ENCODE measurements at places on chromosomes 16 and 17. TPM values are rescaled to one million over a fixed set of nuclear protein-coding genes. Genes with fewer than 3 reads are reported as not detected.

DNA sequence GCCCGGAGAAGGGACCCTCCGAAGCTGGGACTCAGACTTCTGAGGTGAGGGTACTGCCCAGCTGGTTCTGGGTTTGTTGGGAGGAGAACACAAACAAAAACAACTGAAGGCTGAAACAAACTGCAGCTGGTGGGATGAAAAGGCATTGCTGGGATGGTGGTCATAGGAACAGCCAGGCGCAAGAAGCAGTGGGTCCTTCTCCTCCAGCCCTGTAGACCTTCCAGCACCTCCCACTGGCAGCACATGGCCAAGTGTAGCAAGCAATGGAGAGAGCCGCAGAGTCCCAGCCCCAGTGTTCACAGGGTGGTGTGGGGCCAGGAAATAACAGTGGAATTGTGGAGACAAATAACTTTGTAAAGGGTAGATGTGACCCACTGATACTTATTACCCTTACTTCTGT, 48.7 kb upstream of the FOXJ1 start:
- no peak for DNase-seq

DNA sequence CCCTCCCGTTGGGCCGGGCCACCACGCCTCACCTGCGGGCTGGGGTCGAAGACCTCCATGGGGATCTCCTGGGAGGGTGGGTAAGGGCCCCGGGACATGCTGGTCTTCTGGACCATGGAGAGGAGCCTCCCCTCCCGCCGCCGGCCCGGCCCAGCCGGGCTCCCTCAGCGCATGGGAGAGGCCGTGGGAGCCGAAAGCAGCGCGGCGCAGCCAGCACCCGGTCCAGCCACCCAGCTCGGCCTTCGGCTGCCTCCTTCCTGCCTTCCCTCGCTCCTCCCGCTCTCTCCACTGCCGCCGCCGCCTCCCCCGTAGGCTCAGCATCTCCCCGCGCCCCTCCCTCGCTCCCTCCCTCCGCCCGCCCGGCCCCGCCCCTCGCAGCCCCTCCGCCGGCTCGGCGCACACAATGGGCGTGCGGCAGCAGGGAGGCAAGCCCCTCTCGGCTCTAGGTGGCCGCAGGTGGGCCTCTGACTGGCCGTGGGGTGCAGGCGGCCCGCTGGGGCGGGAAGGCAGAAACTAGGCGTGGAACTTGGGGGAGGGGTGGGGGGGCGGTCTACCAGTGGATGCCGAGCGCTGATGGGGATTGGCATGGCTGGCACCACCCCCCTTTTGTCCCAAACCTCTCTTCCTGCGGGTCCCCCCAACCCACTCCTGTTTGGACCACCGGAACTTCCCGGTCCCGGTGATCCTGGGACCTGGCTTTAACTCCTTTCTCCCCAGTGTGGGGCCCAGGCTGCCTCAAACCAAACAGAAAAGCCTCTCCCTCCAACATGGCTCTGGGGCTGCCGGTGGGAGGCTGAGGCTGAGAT, at the start of gene CACNB1:
TSS of gene CACNB1 (minus strand) at position 290 of the 806 bp plus-strand sequence. CDS start at position 116, 174 bp downstream.
- DNase-seq, result peak; percentile 93

DNA sequence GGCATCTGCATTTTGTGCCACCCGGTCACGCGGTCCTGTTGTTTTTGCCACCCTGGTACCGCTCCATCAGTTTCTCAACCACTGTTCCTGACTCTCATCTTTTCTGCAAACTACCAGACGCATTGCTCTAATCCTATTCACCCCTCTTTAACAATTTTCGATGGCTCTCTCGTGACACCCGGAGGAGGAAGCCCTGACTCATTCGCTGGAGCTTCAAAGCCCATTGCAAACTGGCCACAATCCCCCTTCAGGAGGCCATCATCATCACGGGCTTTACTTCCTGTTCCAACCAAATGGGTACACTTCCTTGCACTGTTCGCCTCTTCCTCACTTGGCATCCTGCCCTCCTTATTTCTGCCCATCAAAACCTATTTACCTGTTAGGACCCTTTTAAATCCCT, 155.3 kb downstream of the RGS9 start:
- DNase-seq, result no peak

DNA sequence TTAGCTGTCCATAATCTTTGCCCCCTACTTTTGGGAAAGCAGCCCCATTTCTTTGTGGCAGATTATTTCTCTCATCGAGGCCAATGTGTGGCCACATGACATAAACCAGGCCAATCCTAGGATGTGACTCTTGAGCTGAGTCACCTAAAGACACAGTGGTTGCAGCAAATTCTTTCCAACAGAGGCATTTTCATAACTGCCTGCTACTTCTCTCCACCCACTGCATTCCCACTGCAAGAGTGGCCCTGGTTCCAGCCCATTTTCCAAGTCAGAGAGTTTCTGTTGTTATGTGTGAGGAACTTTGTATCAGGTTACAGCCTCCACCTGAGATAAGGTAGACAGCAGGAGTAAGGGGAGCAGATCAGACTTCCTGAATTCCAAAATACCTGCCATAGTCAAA, 195.2 kb downstream of the RGS9 start:
- DNase-seq, result no peak

DNA sequence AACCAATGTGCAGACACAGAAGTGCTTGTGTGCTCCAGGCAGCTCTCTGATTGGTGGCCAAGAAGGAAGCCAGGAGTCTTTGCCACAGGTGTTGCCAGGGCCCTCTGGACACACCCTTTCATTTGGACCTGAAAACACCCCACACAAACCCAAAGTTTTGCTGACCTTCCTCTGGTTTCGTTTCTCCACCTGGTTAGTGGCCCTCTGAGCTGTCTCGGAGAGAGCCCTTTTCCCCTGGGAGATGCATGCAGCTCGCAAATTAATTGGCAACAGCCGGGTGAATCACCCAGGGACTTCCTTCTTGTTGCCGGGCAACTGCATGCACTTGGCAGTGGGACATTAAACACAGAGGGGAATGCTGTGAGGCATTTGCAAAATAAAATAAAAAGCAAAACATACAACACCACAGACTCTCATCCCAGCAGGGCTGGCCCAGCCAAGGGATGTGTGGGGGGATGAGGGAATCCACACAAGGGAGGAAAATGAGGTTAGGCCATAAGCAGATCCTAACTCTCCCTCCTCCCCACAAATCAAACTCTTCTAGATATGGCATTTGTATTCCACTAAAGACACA, 286.6 kb downstream of the SOX9 start:
- peak; percentile 90 for DNase-seq

- DNase-seq, result no peak
These were observed 41.5 kb downstream of the C16orf82 start for GRCh38 chr16:27108051-27108770.

DNA sequence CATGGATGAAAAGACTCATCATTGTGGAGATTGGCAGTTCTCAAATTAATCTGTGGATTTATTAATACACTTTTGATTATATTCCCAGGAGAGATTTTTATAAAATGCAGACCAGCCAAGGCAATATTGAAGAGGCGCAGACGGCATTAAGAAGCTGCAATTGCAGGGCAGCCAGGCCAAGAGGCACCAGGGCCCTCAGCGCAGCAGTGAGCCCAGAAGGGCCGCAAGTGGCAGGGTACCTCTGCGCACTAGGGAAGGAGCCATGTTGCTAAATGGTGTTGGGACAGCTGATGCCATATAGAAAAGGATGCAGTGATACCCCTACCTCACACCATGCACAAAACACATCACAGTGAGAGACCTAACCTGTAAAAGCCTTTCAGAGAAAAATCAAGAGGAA, 36.6 kb upstream of the CHMP6 start:
- DNase-seq, result no peak

DNA sequence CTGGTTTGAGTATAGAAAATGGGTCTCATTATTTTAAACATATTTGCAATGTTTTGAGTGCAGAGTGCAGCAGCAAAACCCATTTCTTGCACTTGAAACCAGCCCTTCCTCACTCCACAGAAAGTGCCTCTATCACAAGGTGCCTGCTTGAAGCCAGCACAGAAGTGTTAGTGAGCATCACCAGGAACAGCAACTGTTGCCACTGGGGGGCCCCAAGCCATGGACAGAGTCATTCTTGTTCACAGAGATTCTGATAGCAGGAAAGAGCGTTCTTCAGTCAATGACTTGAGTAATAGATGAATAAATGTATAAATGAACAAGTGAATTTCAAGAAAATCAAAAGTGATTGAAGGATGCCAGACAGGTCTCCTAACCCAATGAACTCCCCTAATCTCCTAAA, 45.6 kb downstream of the CHD9NB start:
- DNase-seq, result no peak

DNA sequence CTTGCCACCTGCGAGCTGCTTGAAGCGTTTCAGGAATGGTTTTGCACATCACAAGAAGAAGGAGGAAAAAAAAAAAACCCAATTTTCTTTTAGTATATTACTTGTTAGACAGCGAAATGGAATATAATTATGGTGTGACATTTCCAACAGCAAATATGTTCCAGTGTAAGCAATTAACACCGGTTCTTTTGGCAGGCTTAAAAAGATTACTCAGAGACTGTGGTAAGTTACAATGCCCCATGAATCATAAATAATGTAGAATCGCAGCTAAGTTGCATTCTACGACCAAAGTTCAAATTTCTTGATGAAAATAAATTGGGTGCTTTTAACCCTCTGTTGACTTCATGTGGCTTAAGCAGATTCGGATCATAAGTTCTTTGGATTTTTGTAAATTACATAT, 245.2 kb downstream of the XYLT1 start:
- no peak for DNase-seq

DNA sequence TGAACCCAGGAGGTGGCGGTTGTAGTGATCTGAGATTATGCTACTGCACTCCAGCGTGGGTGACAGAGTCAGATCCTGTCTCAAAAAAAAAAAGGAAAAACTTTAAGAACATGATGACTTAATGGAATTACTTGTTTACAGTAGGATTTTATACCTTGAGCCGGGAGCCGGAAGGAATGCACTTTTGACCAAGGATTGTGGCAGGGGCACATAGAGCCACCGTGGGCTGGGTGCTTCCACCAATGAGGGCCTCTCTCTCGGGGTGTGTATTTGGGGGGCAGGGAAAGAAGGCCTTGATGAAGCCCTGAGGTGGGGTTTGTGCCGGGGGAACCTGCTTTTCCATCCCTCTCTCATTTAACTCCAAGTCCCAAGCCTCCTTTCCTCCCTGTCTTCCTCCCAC, 6.7 kb upstream of the NAGPA start:
- no peak for DNase-seq

DNA sequence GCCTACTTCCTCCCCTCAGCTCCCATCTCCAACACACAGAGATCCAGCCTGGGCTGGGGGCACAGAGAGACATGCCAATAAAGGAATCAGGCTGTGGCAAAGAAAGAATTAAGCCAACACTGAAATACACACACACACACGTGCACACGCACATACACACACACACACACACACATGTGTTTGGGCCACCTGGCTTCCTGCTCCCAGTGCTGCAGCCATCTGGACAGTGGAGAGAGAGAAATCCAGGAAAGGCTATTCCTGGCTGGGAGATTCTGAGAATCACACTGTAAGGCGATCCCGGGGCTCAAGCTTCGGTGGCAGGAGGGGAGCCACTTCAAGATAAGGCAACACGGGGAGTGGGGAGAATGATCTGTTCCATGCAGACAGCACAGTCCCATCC, 72.4 kb downstream of the NOG start:
- peak; percentile 39 for DNase-seq

GRCh38 chr17:4997302-4998026, at the start of the genes INCA1 and KIF1C:
Gene INCA1 (minus strand): TSS chr17:4997522. CDS start chr17:4994437, 3,085 bp downstream.
Gene KIF1C (plus strand): TSS chr17:4997950. CDS start chr17:5000247, 2,297 bp downstream.
- peak; percentile 97 for DNase-seq

GRCh38 chr16:67425580-67425979, 5.3 kb upstream of the HSD11B2 start:
- DNase-seq, result no peak

DNA sequence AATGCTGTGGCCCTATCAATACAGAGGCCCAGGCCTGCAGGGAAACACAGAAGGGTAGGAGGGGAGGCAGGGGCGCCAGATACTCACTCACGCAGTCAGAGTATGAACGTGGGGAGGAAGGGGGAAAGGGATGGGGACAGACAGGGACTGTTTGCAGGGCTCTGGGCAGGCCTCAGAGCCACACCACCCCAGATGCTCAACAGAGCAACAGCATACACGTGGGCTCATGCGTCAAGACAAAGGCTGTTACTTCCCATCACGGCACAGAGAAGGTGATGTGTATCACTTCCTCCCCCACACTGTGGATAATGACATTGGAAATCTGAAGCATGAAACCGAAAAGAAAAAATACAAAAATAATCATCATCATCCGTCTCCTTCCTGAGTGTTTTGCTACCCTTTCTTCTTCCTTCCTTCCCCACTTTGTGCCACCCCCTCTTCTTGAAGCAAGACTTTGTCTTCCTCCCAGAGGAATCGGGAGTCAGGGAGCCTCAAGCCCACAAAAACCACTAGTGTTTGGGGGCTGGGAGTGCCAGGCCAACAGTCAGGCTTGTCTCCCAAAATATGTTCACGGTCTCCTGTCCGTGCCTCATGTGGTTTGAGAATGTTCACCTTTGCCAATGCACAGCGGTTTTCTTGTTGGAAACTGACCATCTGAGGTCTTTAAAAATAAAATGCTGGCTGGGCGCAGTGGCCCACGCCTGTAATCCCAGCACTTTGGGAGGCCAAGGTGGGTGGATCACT, 20.1 kb downstream of the SLC39A11 start:
- DNase-seq, result no peak

- peak; percentile 68 for DNase-seq
These were observed 11.5 kb downstream of the NHERF1 start for GRCh38 chr17:74759941-74760340.

DNA sequence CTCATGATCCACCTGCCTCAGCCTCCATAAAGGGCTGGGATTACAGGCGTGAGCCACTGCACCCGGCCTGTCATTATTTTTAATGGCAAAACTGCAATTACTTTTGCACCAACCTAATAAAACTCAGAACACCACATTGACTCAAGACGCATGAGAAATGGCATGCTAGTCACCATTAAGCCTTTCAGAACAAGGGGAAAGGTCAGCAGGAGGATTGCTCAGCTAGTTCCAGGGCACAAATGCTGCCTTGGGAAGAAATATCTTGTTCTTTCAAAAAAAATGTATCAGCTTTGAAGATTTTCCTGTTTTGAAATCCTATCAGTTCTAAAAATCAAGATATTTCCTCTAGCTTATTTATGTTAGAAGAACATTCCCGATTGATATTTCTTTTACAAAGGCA, 32.4 kb upstream of the CDYL2 start:
- DNase-seq, result peak; percentile 1

DNA sequence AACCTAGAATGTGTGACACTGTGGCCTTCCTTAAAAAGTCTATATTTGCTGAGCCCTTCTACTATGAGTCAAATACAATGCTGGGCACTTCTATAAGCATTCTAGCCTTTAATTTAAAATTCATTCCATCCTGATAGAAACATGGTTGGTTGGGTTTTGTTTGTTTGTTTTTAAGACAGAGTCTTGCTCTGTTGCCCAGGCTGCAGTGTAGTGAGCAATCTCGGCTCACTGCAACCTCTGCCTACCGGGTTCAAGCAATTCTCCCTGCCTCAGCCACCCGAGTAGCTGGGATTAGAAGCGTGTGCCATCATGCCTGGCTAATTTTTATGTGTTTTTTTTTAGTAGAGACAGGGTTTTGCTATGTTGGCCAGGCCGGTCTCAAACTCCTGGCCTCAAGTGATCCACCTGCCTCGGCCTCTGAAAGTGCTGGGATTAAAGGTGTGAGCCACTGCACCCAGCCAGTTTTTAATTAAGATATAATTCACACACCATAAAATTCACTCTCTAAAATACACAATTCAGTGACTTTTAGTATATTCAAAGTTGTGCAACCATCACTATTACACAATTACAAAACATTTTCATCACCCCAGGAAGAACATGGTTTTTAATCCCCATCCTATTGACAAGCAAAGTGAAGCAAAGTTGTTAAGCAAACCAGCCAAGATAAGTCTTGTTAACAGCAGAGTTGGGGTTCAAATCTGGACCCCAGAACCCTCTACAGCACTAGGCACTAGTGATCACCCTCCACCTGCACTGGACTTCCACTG, 42.8 kb downstream of the CMTM4 start:
- no peak for DNase-seq

Gene CDYL2
- 27.3 TPM for total RNA-seq

Gene ITGB4
- 149 TPM for total RNA-seq

Gene SYNGR3
- total RNA-seq, result 2.2 TPM

Gene CHST4
- total RNA-seq, result not detected
